ENCODE measurements at places on chromosomes 3 and 15. TPM values are rescaled to one million over a fixed set of nuclear protein-coding genes. Genes with fewer than 3 reads are reported as not detected.

- peaks cover 32% of the 10 kb centered on the region for H3K36me3 ChIP-seq
- no peak overlapping the region for H3K4me3 ChIP-seq
- H3K27ac ChIP-seq: peak overlapping the region; percentile 32
- no peak for DNase-seq
- H3K27me3 ChIP-seq: no peaks in the 10 kb centered on the region
- H3K4me1 ChIP-seq: peaks cover 47% of the 10 kb centered on the region
Measured at GRCh38 chr15:64690008-64690407, 85.4 kb downstream of the RBPMS2 start.

DNA sequence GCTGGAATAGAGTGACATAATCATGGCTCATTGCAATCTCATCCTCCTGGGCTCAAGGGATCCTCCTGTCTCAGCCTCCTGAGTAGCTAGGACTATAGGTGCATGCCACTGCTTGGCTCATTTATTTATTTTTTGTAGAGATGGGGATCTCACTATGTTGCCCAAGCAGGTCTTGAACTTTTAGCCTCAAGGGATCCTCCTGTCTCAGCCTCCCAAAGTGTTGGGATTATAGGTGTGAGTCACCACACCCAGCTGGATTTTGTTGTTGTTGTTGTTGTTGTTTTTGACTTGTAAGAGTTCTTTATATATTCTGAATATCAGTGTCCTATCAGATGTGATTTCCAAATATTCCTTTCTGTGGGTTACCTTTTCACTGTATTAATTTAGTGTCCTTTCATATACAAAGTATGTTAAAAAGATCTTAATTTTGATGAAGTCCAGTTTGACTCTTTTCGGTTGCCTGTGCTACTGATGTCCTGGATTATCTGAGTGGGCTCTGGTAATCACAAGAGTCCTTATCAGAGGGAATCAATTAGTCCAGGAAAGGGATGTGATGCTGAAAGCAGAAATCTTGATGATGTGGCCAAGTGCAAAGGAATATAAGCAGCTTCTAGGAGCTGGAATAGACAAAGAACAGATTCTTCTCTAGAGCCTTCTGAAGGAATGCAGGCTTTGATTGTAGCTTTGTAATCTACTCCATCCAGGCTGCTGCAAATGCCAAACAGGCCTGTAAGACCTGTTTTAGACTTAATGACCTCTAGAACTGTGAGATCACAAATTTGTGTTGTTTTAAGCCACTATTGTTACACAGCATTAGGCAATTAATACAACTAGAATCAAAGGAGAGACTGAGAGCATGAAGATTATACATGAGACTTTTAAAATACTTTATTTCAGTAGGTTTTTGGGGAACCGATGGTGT, 30.2 kb downstream of the NCK1 start:
- H3K4me1 ChIP-seq: peaks cover 13% of the 10 kb centered on the region
- no peak overlapping the region for H3K4me3 ChIP-seq
- no peak for DNase-seq
- H3K27ac ChIP-seq: no peak overlapping the region

GRCh38 chr3:126259411-126260391, 79.3 kb upstream of the ALDH1L1 start:
- peak overlapping the region; percentile 66 for H3K27ac ChIP-seq
- DNase-seq: peak; percentile 45
- H3K27me3 ChIP-seq: no peaks in the 10 kb centered on the region
- H3K36me3 ChIP-seq: no peaks in the 10 kb centered on the region
- peaks cover 29% of the 10 kb centered on the region for H3K4me1 ChIP-seq

- peak overlapping the region; percentile 86 for H3K27ac ChIP-seq
- no peaks in the 10 kb centered on the region for H3K36me3 ChIP-seq
- H3K27me3 ChIP-seq: no peaks in the 10 kb centered on the region
Measured at GRCh38 chr15:22958487-22959280, 21.5 kb downstream of the CYFIP1 start.

GOLGA8T gene
- not detected for total RNA-seq

FAM174B gene
- 6.1 TPM for total RNA-seq

- no peak for DNase-seq
- H3K4me3 ChIP-seq: no peak overlapping the region
- H3K27ac ChIP-seq: peak overlapping the region; percentile 83
- peaks cover 16% of the 10 kb centered on the region for H3K4me1 ChIP-seq
- no peaks in the 10 kb centered on the region for H3K36me3 ChIP-seq
Measured at GRCh38 chr3:194587438-194587931, 45.7 kb downstream of the TMEM44 start.

- DNase-seq: no peak
- H3K27ac ChIP-seq: no peak overlapping the region
- H3K27me3 ChIP-seq: no peaks in the 10 kb centered on the region
- H3K4me1 ChIP-seq: no peaks in the 10 kb centered on the region
Measured at GRCh38 chr3:174321548-174321947, 537.6 kb upstream of the NAALADL2 start.

GRCh38 chr15:101049282-101049681, 130.1 kb downstream of the LRRK1 start:
- H3K36me3 ChIP-seq: peaks cover 21% of the 10 kb centered on the region
- H3K4me1 ChIP-seq: no peaks in the 10 kb centered on the region
- no peaks in the 10 kb centered on the region for H3K27me3 ChIP-seq
- H3K27ac ChIP-seq: no peak overlapping the region

DNA sequence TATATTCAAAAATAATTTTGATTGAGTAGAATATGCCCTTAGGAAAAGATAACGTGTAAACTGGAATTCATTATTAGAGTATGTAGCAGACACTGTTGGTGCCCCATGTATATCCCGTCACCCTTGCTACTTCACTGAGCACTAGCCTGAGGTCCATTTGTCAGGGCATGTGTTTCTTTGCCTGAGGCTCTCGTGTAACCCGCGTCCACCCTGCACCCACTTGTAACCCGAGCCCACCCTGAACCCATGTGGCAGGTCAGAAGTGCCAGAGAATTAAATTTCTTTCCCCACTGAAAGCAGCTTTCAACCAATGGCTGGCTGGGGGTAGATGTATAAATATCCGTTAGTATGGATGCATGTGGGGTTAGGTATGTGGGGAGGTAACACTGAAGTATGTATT, 474.2 kb upstream of the ZNF385D start:
- no peak for DNase-seq
- H3K27ac ChIP-seq: no peak overlapping the region
- no peaks in the 10 kb centered on the region for H3K27me3 ChIP-seq
- no peaks in the 10 kb centered on the region for H3K4me1 ChIP-seq
- no peaks in the 10 kb centered on the region for H3K36me3 ChIP-seq

DNA sequence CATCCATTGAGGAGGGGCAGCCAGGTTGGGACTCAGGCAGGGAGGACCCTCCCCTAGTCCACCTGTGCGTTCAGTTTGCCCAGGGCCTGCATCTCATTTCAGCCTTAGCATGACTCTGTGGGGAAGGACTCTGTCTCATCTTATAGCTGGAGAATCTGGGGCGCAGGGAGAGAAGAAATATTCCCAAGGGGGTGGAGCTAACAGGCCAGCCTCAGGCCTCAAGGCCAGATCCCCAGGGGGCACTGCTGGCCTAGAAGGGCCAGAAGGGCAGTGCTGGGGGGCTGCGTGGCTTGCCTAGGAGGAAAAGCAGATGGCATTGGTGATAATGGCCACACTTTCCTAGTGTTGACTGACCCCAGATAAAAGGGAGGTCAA, 10.9 kb downstream of the AMOTL2 start:
- H3K27me3 ChIP-seq: no peaks in the 10 kb centered on the region
- H3K4me1 ChIP-seq: peaks cover 60% of the 10 kb centered on the region
- peak overlapping the region; percentile 86 for H3K27ac ChIP-seq

DNA sequence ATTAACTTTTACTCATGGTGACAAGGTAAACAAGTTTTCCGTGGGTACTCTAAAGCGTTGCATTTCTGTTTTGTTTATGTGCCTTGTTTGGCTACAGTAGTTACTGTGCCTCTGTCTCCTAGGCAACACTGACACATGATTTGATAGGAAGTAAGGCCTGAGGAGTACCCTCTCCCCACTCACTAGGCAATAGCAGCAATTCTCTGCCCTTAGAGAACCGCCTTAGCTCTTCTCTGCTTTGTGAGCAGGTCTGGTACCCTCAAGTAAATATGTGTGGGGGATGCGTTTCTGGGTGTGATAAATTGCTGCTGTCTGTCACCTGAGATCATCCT, at the start of gene IL5RA:
TSS of gene IL5RA (minus strand) at position 76 of the 332 bp plus-strand sequence. CDS start 5,390 bp downstream, outside the sequence.
- no peak within 1 kb of the TSS for H3K4me3 ChIP-seq
- H3K36me3 ChIP-seq: no peaks in the 10 kb centered on the region
- peaks cover 4% of the 10 kb centered on the region for H3K27me3 ChIP-seq
- no peak within 1 kb of the TSS for H3K27ac ChIP-seq

SLC12A1 gene
- total RNA-seq: 0.85 TPM

DNA sequence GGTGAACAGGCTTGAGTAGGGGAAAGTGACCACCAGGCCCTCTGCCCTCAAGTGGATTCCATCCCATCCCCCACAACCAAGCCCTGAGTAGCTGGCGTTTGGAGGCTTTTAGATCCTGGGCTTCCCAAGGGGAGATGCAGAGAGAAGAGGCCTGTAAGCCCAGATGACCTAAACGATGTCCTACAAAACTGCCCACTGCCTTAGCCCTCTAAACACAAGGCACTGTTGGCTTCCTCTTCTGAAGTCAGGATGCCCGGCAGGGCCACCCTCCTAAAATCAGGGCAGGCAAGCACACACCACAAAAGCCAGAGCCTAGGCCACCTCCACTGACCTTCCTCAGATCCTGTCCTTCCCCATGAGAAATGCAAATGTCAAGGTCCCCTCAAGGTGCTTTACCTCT, 68.6 kb downstream of the ADCY5 start:
- H3K4me3 ChIP-seq: no peak overlapping the region
- H3K27ac ChIP-seq: peak overlapping the region; percentile 95
- no peaks in the 10 kb centered on the region for H3K27me3 ChIP-seq
- H3K36me3 ChIP-seq: no peaks in the 10 kb centered on the region
- DNase-seq: no peak

DNA sequence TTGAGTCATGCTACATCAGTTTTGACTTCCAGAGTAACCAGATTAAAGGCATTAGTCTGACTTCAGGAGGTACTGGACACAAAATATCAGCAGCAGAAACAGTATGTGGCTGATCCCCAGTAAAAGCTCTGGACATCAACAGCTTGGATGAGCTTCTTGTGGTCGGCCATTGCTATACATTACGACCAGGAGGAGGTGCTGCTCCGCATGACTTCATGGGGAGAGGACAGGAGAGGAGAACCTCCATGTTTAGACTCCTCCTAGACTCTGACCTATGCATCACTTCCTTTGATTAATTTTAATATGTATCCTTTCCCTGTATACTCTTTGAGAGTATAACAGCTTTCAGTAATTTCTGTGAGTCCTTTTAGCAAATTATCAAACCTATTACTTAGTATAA, 285.6 kb upstream of the ARHGEF26 start:
- H3K4me1 ChIP-seq: no peaks in the 10 kb centered on the region
- H3K36me3 ChIP-seq: no peaks in the 10 kb centered on the region
- no peak for DNase-seq
- H3K27ac ChIP-seq: no peak overlapping the region

LDHAL6B gene
- total RNA-seq: not detected

MYO5C gene
- total RNA-seq: 18.4 TPM

GRCh38 chr15:48304398-48304797, 26.8 kb upstream of the DUT start:
- no peak overlapping the region for H3K27ac ChIP-seq
- H3K4me3 ChIP-seq: no peak overlapping the region
- no peaks in the 10 kb centered on the region for H3K27me3 ChIP-seq
- DNase-seq: no peak
- no peaks in the 10 kb centered on the region for H3K36me3 ChIP-seq

GRCh38 chr3:51190827-51191226, 194.3 kb upstream of the MANF start:
- no peaks in the 10 kb centered on the region for H3K36me3 ChIP-seq
- H3K27ac ChIP-seq: no peak overlapping the region
- DNase-seq: no peak
- no peaks in the 10 kb centered on the region for H3K27me3 ChIP-seq
- H3K4me3 ChIP-seq: no peak overlapping the region

DNA sequence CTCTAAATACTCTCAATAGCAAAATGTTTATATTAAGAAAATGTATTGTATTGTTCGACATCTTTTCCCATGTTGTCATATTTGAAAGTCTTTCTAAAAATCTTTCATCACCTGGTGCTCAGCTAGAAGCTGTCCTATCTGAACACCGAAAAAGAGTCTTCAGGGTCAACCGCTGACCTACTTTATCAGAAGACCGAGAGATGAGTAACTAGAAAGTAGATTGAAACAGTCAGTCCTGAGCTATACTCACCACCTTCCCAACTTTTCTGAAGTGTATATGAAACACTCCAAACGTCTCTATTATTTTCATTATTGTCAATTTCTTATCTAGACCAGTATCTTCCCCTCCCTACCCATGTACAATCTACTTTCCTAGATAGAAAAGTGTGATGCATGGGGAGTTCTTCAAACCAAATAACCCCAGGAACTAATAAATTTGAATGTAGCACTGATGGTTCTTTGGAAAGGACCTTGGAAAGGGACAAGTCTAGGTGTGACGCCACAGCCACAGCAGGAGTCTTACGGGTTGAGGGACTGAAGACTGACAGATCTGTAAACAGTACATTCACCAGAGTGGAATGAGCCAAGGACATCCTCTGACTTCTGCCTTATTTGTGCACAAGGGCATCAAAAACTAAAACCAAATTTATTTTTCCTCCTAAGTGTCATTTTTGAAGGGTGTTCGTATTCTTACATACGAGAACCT, 58.6 kb downstream of the TMOD3 start:
- no peak overlapping the region for H3K27ac ChIP-seq
- peaks cover 19% of the 10 kb centered on the region for H3K4me1 ChIP-seq
- no peak overlapping the region for H3K4me3 ChIP-seq
- no peak for DNase-seq
- H3K36me3 ChIP-seq: no peaks in the 10 kb centered on the region

- no peak for DNase-seq
- no peaks in the 10 kb centered on the region for H3K27me3 ChIP-seq
- peak overlapping the region; percentile 41 for H3K27ac ChIP-seq
- no peaks in the 10 kb centered on the region for H3K36me3 ChIP-seq
Measured at GRCh38 chr15:48354694-48355303, 23.6 kb downstream of the DUT start.

DNA sequence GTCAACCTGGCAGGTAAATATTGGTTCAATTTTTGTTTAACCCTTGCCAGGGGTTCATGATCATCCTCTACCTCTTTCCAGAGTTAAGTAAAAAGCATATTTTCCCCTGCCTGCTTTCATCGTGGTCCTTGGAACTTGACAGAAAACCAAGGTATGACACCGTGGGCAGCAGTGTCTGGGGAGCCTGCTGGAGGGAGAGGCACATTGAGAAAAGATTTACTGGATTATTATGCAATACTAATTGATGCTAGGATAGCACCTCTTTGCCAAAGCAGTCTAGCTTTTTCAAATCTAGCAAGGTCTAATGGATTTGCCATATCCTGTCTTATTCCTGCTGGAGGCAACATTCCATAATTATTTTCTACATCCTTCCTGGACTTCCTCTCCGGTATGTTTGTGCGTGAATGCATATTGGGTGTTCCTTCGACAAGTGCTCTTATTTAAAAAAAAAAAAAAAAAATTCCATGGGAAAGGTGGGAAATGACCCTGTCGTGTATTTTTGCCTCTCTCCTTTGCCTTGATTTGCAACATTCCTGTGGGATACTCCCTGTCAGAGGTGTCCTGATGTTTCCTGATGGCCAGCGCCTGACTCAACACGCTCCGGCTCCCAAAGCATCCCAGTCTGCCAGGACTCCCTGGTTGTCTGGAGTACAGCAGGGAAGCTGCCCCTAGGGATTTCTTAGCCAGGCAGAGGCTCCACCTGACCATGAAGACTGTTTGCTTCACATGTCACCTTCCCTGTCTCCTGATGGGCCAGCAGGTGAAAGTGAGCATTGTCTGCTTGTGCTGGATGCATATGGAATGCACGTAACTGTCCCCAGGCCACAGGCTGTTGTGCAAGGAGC, 6.3 kb downstream of the BHLHE40 start:
- no peak for DNase-seq
- H3K36me3 ChIP-seq: peaks cover 9% of the 10 kb centered on the region
- peak overlapping the region; percentile 22 for H3K4me3 ChIP-seq
- H3K4me1 ChIP-seq: peaks cover 73% of the 10 kb centered on the region

Measured in thoracic aorta (tissue), 2 donors.